ENCODE measurements at places on chromosomes 2 and 18.

DNA sequence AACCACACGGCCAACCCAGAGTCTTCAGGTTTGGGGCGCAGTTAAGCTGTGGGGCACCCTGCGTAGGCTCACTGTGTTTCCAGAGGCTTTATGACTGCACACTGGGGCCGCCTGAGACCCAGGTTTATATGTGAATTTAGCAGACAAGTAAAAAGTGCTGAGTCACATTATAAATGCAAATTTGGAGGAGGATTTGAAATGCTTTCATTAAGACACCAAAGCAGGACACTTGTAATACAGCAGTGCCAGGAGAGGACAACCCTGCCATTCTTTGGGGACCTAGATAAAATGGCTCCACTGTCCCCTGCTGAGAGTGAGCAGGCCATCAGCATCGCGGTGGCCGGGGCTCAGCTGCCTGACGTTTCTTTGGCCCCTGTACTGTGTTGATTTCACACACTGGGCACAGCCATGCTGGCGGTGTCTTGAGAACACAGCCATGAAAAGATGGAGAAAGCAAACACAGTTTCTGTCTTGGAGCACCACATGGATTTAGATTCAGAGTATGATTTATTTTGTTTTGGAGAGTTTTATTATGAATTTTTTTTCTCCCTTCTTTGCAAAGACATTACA, 10.2 kb downstream of the ACKR3 start:
- DNase-seq, result no peak

DNA sequence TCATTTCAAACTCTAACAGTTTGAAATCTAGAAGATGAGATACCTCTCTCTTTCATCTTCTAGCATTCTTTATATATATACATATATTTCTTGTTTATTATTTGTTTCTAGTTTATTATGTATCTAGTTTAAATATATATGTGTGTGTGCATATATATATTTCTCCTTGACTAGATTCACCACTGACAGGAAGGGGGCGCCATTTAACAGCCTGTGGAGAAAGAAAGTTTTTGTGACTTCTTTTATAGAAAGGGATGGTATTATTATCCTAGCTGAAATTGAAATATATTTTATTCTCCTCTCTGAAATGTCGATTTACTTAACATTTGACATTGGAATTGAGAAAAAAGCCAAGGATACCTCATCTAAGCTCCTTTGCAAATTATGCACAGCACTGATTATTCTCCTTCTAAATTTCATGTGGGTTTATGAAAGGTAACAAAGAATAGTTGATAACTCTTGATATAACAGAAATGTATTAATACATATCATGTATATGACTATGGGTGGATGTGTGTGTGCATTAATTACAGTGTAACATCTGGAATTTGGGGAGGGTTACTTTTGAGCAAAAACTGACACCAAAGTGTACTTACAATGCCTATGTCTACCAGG, 160.7 kb upstream of the NT5C1B start:
- no peak for DNase-seq

- no peak for DNase-seq
These were observed 100.1 kb upstream of the ST3GAL5 start for GRCh38 chr2:85988914-85989270.

GRCh38 chr2:66445925-66446871, 11.3 kb downstream of the MEIS1 start:
- DNase-seq, result no peak

DNA sequence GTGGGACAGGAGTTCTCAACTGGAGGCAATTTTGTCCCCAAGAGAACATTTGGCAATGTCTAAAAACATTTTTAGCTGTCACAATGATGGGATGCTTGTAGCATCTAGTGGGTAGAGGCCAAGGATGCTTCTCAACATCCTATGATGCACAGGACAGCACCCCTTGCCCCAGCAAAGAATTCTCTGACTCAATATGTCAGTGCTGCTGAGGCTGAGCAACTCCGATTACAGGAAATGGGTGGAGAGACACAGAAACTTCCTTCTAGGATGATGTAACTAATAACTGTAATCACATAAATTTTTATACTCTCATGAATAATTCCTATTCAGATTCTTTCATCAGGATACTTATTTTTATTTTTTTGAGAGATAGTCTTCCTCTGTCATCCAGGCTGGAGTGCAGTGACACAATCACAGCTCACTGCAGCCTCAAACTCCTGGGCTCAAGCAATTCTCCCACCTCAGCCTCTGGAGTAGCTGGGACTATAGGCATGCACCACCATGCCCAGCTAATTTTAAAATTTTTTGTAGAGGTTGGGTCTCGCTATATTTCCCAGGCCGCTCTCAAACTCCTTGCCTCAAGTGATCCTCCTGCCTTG, 120.3 kb upstream of the ACAA2 start:
- no peak for DNase-seq

DNA sequence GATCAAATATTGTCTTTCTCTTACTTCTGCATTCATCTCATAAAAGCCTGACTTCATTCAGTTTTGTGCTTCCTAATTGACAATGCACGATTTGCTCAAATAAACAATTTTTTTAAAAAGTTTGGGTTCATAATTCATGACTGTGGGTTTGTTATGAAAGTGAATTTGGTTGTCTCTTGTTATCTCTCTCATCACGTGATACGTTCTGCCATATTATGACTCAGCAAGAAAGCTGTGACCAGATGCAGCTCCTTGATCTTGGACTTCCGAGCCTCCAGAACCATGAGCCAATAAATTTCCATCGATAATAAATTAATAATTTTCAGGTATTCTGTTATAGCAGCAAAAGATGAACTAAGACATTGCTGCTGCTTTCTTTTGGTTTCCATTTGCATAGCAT, 156.5 kb upstream of the LRATD1 start:
- DNase-seq, result no peak

- DNase-seq, result no peak
These were observed 642.0 kb downstream of the DPP10 start for GRCh38 chr2:115084446-115084845.

DNA sequence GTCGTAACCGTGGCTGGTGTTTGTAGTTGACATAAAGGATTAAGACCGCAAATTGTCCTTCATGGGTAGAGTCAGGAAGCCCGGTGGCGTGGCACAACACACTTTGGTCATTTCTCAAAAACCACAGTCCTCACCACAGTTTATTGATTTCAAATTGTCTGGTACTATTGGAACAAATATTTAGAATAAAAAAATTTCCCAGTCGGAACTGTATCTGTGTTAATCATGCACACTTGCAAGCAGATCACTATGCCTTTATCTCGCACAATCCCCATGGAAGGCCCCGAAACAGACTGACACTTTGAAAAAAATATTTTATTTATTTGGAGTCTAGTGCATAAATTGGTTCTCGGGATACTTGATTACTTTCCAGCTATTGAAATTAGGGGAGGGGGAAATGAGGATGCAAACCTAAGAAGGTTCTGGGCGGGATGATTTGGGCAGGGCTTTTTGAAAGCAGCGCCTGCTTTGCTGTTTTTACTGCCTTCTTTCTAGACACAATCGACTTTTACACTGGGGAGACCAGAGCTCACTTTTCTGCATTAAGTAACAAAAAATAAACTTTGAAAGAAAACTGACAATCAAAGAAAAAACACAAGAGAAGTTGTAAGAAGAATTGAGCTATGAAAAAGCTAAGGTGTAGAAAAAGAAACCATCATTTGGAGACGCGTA, 15.4 kb upstream of the HOXD1 start:
- no peak for DNase-seq

- no peak for DNase-seq
These were observed 307.6 kb downstream of the FIGN start for GRCh38 chr2:163428187-163428586.

GRCh38 chr2:159606287-159606686, 10.1 kb downstream of the BAZ2B start:
- no peak for DNase-seq

DNA sequence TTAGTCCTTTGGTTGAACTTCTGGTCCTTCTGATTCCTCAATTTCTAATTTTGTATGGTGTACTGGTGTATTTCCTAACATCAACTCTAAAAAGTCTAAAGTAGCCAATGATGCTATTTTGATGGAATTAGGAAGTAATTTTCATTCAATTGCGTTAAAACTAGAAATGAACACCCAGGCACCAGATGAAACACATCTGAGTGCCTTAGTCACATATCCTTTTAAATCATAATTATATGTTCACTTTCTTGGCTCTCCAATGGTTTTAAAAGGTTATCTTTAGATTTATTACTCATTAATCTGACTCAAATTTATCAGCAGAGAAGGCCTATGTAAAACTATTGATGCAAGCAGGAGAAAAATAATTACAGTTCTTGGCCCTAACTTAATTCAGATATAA, 119.7 kb downstream of the GAREM1 start:
- DNase-seq, result no peak

- DNase-seq, result no peak
These were observed 52.2 kb downstream of the CDK15 start for GRCh38 chr2:201858281-201859184.

- no peak for DNase-seq
These were observed 39.8 kb upstream of the TBC1D8 start for GRCh38 chr2:101190747-101191516.

GRCh38 chr2:24558781-24559472, 67.9 kb downstream of the NCOA1 start:
- no peak for DNase-seq

DNA sequence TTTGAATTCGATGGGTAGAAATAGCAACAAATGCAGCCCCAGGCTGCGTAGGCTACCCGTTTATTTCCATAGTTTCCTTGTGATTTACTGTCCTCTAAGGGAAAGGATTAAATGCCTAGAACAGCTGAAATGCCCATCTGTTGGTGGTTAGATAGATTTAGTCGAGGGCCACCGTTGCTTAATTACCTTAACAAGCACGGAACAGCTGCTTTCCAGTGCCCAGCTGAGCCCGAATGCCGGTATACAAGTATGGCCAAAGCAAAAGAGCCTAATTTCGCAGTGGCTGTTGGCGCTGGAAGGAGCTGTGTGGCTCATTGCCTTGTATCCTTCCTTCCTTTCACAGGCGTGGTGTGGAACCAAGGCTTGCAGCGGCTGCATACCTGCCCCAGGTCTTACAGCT, 109.1 kb downstream of the CABLES1 start:
- DNase-seq, result no peak

DNA sequence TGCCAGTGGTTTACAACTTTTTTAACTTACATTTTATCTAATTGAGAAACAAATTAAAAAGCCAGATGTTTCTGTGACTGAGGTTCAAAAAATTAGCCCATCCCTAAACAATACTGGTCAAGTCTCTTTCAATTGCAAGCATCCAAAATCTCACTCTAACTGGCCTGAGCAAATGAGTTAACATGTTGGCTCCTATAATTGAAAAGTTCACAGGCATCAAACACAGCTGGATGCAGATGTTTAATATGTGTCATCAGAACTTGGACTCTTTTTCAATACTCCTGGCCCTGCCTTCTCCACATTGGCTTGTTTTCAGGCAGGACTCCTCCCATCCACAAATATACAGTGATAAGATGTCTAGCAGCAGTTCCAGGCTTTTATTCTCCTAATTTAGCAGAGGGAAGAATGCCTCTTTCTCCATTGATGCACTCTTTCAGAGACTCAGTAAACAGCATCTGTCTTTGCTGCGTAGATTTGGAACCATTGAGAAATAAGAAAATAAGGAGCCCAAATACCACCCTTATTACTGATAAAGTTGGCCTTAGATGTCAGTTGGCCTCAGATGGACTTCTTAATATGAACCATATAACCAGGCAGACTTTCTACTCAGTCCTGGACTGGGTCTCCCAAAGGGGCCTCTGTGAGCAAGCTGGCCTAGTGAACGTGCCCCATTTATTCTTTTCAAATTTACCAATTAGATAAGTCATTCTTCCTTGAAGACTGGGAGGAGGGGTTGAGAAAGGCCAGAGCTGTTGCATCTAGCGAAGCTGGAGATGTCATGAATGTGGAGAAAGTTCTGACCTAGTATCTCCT, 30.4 kb upstream of the FN1 start:
- DNase-seq, result no peak

GRCh38 chr2:180577567-180577966, 402.8 kb upstream of the UBE2E3 start:
- no peak for DNase-seq

DNA sequence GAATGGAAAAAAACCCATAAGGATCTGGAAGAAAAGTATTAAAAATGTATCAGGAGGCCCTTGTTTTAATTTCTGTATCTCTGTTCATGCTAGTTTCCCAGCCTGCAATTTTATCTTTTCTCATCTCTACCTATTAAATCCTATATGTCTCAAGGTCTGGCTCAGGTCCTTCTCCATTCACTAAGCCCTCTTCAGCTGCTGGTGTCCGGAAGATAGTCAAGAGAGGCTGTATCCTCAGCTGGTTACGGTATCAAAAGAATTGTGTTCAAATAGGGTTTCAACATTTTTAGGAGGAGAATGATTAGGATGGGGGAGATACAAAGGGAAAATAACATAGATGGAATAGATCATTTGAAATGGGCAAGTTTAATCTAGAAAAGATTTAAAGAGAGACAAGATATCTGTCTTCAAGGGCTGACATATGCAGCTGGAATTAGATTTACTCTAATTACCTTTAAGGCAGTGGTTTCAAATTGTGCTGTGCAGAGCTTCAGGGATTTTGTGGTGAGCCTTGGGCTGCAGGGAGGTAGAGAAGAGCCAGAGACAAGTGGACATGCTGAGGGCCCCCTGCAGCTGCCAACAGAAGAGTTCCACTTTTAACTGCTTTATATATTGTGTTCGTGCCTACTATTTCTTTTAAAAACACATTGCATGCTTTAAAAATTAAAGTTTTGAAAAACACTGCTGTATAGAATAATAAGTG, 24.1 kb downstream of the GREB1L start:
- no peak for DNase-seq

GRCh38 chr18:47752796-47753645, 177.4 kb downstream of the SMAD2 start:
- DNase-seq, result no peak

- no peak for DNase-seq
These were observed 212.7 kb downstream of the DYSF start for GRCh38 chr2:71666094-71666474.

DNA sequence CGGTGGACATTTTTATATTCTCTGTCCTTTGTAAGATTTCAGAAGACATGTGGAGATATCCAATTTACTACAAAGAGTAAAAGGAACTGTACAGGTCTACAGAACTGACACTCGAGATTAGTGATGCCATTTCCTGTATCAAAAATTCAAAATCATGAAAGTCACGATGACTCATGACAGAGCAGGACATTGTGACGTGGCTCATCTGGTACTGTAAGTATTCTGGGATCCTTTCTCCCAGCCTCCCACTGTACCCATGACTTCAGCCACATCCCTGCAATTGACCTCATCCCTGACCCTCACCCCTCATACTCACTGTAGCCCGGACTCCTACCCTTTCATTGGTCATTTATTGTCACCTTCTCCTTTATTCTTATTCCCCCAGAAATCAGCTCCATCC, 736.5 kb downstream of the EPHA4 start:
- no peak for DNase-seq

GRCh38 chr2:57443973-57444521, 602.6 kb upstream of the VRK2 start:
- no peak for DNase-seq

DNA sequence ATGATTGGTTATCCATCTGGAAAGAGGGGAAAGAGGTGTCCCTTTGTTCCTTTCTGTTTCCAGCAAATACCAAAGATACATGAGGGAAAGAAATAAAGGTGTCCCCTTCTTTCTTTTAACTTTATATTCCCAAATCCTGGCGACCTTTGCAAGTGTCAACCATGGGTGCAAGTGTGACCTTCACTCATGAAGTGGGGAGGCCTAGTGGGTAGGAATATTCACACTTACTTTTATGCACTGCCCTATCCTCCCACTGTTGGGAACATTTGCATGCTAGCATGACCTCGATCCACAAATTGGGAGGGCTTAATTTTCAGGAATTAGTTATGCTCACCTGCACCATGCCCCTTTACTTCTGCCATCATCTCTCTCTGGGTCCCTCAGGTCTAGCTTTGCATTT, 70.2 kb upstream of the ZNF804A start:
- no peak for DNase-seq

- DNase-seq, result no peak
These were observed 26.1 kb upstream of the OTOF start for GRCh38 chr2:26504002-26504401.
